Inflammatory macrophage (primary cell): ENCODE measurements at places on chromosomes 5 and 9.

- peak; percentile 75 for DNase-seq
Observed at GRCh38 chr9:98108531-98109031, 10.4 kb downstream of the TRIM14 start.

DNA sequence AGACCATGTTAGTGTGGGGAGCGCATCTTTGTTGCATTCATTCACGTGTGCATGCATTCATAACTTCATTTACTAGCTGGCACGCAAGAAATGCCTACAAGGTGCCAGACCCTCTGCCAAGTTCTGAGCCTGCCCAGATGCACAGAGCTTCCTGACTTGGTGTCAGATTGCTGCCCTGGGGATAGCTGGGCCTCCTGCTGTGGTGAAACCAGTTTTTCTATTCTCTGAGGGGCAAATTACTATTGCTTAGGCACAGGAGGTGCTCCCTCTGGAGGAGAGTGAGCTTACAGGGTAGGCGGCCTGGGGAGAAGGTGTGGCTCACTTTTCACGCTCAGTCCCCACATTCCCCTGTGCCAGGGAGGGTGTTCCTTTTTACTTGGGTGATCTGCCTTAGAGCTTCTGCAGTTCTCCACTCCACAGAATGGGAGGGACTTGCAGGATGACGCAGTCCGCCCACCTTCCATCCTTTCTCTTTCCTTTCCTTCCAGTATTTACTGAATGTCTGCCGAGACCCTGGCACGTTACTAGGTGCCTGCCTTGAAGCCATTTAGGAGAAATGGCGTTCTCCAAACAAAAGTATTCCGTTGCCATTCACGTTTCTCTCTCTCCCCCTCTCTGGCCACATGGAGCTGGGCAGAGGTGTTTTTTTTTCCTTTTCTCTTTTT, 27.9 kb upstream of the CTNNA1 start:
- no peak for DNase-seq

DNA sequence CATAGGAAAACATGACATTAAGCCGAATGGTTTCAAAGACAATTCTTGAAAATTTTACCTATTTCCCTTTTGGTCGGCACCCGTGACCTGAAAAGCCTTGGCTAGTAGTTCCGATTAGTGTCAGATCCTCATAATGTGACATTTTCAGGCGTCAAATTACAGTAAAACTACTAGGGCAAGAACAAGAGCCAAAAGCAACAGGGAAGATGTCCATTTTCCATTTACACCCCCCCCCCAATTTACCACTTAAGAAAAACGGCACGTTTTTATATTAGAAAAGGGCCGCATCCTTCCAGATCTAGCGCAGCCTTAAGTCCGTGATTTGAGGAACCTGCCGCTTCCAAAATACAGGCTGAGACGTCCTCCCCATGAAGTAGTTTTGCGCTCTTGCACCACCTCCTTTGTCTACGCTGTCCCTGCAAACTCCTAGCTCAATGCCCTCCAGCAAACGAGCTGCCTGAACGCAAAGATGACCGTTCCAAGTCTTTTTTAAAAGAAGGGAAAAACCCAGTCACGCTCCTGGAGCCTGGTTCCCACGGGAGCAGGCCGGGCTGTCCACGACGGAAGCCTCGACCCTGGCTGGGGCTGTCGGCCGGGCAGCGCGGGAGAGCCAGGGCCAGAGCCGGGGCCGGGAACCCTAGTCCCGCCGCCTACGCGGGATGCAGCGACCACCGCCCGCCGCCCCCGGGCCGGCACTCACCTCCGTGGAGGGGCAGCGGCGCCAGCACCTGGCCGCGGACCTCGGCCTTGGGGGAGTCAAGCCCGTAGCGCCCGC, 616 bp downstream of the RNF130 start:
- DNase-seq, result peak; percentile 71

DNA sequence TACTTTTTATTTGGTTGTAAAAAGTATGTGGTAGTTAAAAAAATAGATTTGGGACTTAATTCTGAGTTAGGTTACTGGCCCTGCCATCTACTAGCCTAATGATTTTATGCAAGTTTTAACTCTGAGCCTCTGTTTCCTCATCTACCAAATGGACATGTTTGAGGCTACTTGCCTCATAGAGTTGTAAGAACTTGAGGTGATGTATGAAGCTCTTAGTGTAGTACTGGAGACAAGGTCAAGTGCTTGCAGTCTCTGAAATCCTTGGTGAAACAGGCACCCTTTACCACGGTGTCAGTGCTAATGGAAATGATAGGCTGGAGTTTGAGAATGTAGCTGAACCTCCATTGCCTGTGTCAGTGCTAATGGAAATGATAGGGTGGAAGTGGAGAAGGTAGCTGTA, 15.3 kb downstream of the GPR107 start:
- DNase-seq, result peak; percentile 41

GRCh38 chr5:123367739-123368138, 55.5 kb downstream of the CEP120 start:
- no peak for DNase-seq

GRCh38 chr9:94270009-94270408, 10.9 kb downstream of the ZNF169 start:
- no peak for DNase-seq

DNA sequence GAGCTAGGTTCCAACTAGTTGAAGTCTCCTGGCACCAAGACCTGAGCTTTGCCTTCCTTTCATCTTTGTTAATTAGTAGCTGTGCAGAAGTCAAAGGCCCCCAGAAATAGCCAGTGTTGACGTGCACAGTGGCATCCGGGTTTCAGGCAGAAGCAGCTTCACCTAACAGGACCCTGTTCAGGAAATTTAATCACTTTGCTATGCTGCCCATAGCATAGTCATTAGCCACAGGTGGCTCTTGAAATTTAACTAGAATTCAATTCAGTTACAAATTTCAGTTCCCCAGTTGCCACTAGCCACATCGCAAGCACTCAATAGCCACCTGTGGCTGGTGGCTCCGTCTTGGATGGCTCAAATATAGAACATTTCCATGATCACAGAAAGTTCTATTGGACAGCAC, 179.1 kb downstream of the GOLPH3 start:
- no peak for DNase-seq

- no peak for DNase-seq
Observed at GRCh38 chr5:159552751-159553150, 222.5 kb upstream of the IL12B start.

GRCh38 chr5:160919626-160920025, 67.6 kb upstream of the ATP10B start:
- DNase-seq, result no peak

DNA sequence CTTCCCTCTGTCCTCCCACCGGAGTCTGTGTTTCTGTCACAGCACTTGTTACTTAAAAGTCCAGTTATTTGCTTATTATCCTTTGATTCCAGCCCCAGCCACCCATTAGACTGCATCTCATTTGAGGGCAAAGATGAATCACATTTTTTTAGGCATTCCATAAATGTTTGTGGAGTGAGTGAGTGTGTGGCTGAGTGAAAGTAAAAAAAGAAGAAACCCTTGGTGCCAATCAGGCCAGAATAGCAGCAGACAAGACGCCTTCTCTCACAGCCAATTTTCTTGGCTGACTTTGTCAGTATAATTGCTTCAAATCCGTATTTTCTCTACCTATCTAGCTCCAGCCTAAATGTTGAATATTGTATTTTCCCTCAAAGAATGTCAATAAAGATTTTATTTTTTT, 613.0 kb upstream of the WWC1 start:
- no peak for DNase-seq

DNA sequence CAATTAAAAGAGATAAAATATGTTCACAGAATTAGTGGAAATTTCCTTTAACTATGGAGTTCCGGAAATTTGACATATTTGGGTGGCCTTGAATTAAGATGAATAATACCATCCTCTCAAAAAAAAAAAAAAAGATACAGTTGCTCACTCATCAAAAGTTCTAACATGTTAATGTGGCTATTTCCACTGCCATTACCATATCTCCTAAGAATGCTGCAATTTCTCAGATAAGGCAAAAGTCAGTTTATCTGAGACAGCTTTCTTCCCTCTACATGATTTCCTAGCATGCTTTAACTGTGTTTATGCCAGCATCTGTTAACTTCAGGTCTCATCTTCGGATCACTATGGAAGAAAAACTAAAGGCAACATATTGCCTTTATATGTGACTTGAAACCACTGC, 2.6 kb downstream of the FASTKD3 start:
- DNase-seq, result no peak

DNA sequence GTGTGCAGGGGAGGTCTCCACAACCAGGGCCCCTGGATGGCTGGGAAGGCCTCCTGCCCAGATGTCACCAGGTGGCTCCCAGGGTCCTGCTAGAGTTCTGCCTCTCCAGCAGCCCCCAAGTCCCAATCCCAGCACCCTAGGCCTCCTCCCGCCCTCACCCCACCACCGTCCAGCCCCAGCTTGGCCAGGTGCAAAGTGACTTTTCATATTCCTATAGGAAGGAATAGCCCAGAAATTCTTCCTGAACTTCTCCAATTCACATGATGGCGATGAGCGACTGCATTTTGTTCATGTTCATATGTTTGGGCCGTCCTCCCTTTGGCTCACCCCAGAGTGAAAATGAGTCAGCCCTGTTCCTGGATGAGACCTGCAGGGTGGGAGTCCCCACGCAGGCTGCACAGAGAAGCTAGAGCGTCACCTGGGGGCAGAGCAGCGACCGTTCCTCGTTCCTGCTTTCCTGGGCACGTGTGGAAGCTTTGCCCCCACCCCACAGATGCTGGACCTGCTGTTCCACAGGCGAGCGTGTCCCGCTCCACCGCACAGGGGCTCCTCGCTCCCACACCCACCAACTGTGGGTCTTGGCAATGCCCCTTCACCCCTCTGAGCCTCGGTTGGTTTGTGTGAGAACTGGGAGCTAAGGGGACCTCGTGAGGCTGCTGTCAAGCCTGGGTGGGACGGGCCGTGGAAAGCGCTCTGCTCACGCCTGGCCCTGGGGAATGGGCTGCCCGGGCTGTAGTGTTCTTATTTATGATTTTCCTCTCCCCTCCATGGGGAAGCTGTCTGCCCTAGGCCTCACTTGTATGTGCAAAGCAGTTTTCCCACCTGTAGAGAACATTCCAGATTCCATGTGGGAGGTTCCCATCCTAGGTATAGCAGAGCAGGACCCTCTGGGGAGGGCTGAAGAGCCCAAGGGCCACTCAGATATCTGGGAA, 6.9 kb downstream of the MRPS2 start:
- DNase-seq, result no peak

GRCh38 chr9:92405818-92406217, 1.4 kb upstream of the OGN start:
- DNase-seq, result no peak

DNA sequence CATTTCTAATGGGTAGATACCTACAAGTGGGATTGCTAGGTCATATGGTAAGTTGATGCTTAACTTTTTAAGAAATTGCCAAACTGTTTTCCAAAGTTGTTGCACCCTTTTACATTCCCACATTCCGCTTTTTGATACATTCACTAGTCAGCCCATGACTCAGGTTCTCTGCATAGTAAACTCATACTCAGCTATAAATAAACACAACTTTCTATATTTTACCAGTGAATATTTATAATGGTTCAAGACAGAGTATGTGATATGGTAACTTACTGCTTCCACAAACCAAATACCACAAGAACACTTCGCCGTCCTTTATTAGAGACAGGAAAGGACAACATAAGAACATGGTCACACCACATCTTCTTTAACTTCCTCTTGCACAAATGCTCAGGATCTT, 54.0 kb downstream of the PLPP1 start:
- no peak for DNase-seq

- DNase-seq, result peak; percentile 87
Observed at GRCh38 chr5:142795251-142795650, 25.1 kb downstream of the ARHGAP26 start.

GRCh38 chr5:107513337-107514085, 157.2 kb downstream of the EFNA5 start:
- no peak for DNase-seq

GRCh38 chr9:36742264-36742663, 169.6 kb downstream of the MELK start:
- no peak for DNase-seq

DNA sequence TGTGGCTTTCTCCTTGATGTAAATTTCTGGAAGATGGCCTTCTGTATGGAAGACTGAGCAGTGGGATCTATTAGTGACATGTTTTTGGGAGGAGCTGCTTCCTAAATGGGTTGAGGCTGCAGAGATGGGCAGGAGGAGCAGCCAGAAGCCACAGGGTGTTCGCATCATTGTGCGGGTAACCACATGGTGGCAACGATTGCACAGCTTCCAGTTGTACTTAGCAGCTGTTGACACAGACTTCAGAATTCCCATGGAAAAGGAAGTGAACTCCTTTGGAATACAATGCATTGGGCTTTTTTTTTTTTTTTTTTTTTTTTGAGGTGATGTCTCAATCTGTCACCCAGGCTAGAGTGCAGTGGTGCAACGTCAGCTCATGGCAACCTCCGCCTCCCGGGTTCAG, 297.3 kb downstream of the NR3C1 start:
- no peak for DNase-seq
